ENCODE measurements at places on chromosomes 1 and 21. TPM values are rescaled to one million over a fixed set of nuclear protein-coding genes. Genes with fewer than 3 reads are reported as not detected.

DNA sequence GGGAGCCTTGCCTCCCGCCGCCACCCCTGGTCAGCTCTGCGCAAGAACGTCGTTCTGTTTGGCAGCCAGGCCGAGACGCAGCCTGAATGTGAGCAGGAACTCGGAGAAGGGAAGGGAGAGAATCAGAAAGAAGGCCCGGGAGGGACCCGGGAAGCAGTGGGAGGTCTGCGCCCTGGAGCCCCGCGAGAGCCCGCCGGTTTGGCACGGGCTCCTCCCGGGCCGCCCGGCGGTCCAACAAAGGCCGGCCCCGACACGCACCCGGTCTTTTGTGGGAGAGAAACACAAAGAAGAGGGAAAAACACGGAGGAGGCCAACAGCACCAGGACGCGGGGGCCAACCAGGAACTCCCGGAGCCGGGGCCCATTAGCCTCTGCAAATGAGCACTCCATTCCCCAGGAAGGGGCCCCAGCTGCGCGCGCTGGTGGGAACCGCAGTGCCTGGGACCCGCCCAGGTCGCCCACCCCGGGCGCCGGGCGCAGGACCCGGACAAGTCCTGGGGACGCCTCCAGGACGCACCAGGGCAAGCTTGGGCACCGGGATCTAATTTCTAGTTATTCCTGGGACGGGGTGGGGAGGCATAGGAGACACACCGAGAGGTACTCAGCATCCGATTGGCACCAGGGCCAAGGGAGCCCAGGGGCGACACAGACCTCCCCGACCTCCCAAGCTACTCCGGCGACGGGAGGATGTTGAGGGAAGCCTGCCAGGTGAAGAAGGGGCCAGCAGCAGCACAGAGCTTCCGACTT is 2.7 kb upstream of the OLIG2 start:
- no peak for DNase-seq
- peaks cover 68% of the 10 kb centered on the region for H3K27me3 ChIP-seq
- H3K4me3 ChIP-seq = no peak overlapping the region
- no peak overlapping the region for H3K27ac ChIP-seq
- peaks cover 17% of the 10 kb centered on the region for H3K4me1 ChIP-seq

- H3K4me1 ChIP-seq = peaks cover 15% of the 10 kb centered on the region
- no peaks in the 10 kb centered on the region for H3K27me3 ChIP-seq
- H3K4me3 ChIP-seq = no peak overlapping the region
- DNase-seq = no peak
- H3K36me3 ChIP-seq = no peaks in the 10 kb centered on the region
These were observed 367.6 kb downstream of the HLX start for GRCh38 chr1:221246628-221247415.

DNA sequence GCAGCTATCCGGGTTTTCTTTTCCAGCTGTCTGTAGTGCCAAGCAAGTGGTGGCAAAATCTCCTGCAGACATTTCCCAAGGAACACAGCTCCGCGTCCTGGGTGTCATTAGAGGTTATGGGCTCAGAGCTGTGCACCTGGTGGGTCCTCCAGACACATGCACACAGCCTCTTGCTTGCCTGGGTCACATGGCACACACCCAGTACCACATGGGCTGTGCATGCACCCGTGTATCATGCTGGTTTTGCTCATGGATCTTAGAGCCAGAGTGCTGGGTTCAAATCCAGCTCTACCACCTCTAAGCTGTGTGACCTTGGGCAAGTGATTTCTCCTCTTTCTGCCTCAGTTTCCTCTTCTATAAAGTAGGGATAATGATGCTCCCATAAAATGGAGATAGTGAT is 61.7 kb downstream of the ALPL start:
- no peak for DNase-seq
- no peaks in the 10 kb centered on the region for H3K36me3 ChIP-seq
- H3K4me1 ChIP-seq = peaks cover 26% of the 10 kb centered on the region
- H3K27ac ChIP-seq = no peak overlapping the region
- H3K27me3 ChIP-seq = no peaks in the 10 kb centered on the region

GRCh38 chr1:67632356-67632755 is 52.6 kb upstream of the GADD45A start:
- no peaks in the 10 kb centered on the region for H3K27me3 ChIP-seq
- peaks cover 11% of the 10 kb centered on the region for H3K4me1 ChIP-seq
- H3K4me3 ChIP-seq = no peak overlapping the region
- no peak overlapping the region for H3K27ac ChIP-seq

DNA sequence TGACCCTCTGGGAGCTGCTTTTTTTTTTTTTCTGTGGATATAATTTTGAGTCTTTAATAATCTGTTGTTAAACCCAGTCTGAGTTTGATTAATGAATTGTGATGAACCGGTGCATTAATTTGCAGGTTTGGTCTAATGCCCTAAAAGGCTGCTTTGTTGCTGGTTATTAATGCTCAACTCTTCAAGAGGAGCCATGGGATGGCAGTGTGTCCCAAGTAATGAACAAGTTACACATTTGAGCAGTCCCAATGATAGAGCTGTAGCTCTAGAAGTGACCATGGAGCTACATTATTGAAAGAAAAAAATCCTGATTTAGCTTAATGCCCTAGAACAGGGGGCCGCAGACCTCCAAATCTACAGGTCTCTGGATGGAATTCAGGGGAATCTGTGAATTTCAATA is 53.1 kb downstream of the RWDD3 start:
- H3K4me3 ChIP-seq = no peak overlapping the region
- no peak for DNase-seq
- H3K27me3 ChIP-seq = no peaks in the 10 kb centered on the region
- H3K36me3 ChIP-seq = no peaks in the 10 kb centered on the region
- H3K27ac ChIP-seq = no peak overlapping the region

- no peak for DNase-seq
- H3K4me3 ChIP-seq = no peak overlapping the region
- no peaks in the 10 kb centered on the region for H3K27me3 ChIP-seq
- peaks cover 9% of the 10 kb centered on the region for H3K4me1 ChIP-seq
These were observed 28.9 kb upstream of the RBM15 start for GRCh38 chr1:110310300-110310699.

DNA sequence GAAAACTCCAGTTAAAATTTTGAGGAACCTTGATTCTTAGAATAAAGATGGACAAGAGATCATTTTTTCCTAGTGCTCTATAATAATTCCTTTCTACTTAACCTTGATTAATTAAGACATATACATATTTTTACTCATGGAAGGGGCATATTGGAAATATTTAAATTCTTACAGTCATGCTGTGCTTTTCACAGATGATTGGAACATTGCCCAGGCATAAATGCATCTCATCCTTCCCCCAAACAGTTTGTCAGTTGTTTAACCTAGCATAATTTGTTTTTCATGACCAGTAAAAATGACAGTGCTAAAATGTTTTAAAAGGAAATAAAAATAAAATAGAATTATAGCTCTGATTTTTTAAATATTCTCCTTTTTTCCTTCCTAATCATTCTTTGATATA is 140.0 kb downstream of the DNM3 start:
- no peak overlapping the region for H3K4me3 ChIP-seq
- no peak overlapping the region for H3K27ac ChIP-seq
- DNase-seq = no peak

GRCh38 chr1:234989479-234990327 is 138.9 kb downstream of the TOMM20 start:
- no peak overlapping the region for H3K4me3 ChIP-seq
- DNase-seq = no peak
- peaks cover 56% of the 10 kb centered on the region for H3K4me1 ChIP-seq
- H3K27me3 ChIP-seq = no peaks in the 10 kb centered on the region
- peak overlapping the region; percentile 93 for H3K27ac ChIP-seq
- H3K36me3 ChIP-seq = no peaks in the 10 kb centered on the region

Gene LRRC3
- total RNA-seq = 5.3 TPM

Gene MYOG
- total RNA-seq = not detected

Measured in esophagus muscularis mucosa (tissue), 4 donors.